ENCODE measurements at places on chromosomes 16 and 17. TPM values are rescaled to one million over a fixed set of nuclear protein-coding genes. Genes with fewer than 3 reads are reported as not detected.

Gene HS3ST3B1
- 1.6 TPM for total RNA-seq

Gene ABCA6
- 0.11 TPM for total RNA-seq

Gene ABCC12
- total RNA-seq: not detected

Gene KCNH6
- total RNA-seq: not detected

Gene CRYBA1
- total RNA-seq: not detected

Gene EPX
- total RNA-seq: not detected

Gene SLC38A8
- not detected for total RNA-seq

Gene TTLL6
- not detected for total RNA-seq

Gene CD19
- total RNA-seq: not detected

Gene IL21R
- total RNA-seq: not detected

Gene NPTX1
- total RNA-seq: 0.54 TPM

Gene DLX4
- total RNA-seq: 0.11 TPM

Gene TBC1D3K
- total RNA-seq: not detected

Gene NAE1
- total RNA-seq: 40.0 TPM

Gene EXOSC6
- 21.2 TPM for total RNA-seq

Gene RASD1
- not detected for total RNA-seq

Gene CHST4
- not detected for total RNA-seq

Gene SBK1
- total RNA-seq: not detected

Gene NUFIP2
- 25.5 TPM for total RNA-seq

Gene ADORA2B
- total RNA-seq: 7.9 TPM

Gene STAT5B
- total RNA-seq: 9.4 TPM

Gene NEUROD2
- total RNA-seq: not detected

Gene CD300LF
- not detected for total RNA-seq

Gene LAT
- total RNA-seq: 0.79 TPM

Gene GPR139
- total RNA-seq: not detected

Gene HOXB13
- not detected for total RNA-seq

Gene PPP1R1B
- total RNA-seq: 3.5 TPM

Gene KRT28
- total RNA-seq: not detected

Gene SLFN12L
- total RNA-seq: not detected

Gene KRT32
- not detected for total RNA-seq

Gene CRISPLD2
- total RNA-seq: 254 TPM

Gene PRR29
- total RNA-seq: under 0.01 TPM

Gene RRAD
- total RNA-seq: 0.39 TPM

Gene CD300LB
- total RNA-seq: not detected

Gene KCNG4
- total RNA-seq: not detected

Gene HS3ST6
- not detected for total RNA-seq

Gene TMEM220
- 0.98 TPM for total RNA-seq

Gene TMEM94
- 45.4 TPM for total RNA-seq

Gene GSG1L
- under 0.01 TPM for total RNA-seq

Gene FOXL1
- total RNA-seq: 2.0 TPM

Gene MCRIP1
- 93.8 TPM for total RNA-seq

Gene SLC2A4
- not detected for total RNA-seq

Gene GRAP
- total RNA-seq: 0.65 TPM

Gene POLR3E
- 22.0 TPM for total RNA-seq

Gene CDH16
- 0.11 TPM for total RNA-seq

Gene NHLRC4
- total RNA-seq: 0.33 TPM

Gene TOM1L1
- 19.2 TPM for total RNA-seq

Gene EPN3
- 40.0 TPM for total RNA-seq

Gene SMIM5
- 5.1 TPM for total RNA-seq
